HL-60 (cell line): ENCODE measurements at places on chromosomes 4 and X.

- DNase-seq = no peak
Observed at GRCh38 chr4:151940291-151940690, 179.5 kb upstream of the GATB start.

DNA sequence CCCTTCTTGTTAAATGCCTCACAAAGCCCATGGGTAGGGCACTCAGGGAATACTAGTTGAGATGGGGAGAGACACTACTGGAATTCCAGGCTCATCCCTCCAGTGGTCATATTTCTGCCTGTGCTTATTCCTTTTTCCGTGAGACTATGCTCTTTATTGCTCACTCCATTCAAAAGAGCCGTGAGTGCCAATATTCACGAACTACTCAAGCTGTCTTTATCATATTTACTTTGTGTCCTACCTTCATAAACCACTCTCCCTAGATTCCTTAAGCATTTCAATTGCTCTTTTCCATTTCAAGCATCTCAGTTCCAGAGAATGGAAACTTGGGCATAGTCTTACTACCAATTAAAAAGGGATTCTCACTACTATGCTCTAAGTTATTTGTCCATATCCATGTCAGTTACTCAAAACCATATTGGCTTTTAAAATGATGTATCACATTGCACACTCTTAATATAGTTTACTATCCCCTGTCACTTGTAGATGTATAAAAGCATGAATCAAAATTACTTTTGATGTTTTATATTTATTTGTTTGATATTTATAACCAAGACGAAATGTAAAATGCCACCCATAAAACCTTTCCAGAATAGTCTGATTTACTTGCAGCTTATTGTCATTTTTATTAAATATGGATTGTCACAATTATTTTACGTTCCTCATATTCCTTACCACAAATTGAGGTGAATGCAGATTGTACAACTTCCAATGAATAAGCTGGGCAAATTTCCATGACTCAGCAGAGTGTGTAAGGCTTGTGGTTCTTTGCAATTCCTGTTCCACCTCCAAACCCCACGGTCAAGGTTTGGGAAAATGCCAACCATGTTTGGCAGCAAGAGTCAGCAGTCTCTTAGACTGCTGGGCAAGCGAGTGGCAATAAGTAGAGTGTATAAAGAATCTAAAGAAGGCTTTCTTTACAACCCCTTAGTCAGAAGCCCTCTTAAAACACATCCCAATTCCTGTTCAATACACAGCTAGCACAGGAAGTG, 24.4 kb downstream of the ENOX2 start:
- DNase-seq = peak; percentile 4

- no peak for DNase-seq
Observed at GRCh38 chrX:140389331-140389730, 115.5 kb downstream of the SOX3 start.

DNA sequence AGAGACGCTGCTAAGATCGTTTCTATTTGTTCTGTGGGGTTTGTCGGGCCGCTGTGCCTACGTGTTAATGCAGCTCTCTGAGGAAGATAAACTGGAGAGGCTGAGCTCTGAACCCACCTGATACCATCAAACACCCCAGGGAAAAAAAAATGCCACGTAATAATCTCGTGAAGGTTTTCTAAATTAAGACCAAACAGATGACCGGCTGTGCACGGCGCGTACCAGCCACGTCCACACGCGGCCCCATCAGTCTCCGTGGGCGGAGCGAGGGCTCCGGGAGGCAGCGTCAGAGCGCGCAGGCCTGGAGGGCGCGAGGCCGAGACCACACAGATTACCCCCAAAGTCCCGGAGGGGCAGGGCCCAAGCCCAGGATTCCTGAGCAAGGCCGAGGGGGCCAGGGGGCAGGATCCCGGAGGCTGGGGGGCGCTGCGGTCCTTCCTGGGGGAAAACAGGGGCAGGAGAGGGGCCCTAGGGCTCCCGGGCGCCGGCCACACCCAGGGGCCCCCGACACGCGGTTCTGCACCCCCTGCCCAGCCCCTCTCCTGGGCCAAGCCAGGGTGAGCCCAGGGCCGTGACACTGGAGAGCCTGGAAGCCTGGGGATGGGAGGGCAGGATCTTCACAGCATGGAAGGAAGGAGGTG, 91.9 kb downstream of the FAM53A start:
- DNase-seq = no peak

GRCh38 chr4:163505374-163505773, 10.9 kb downstream of the TMA16 start:
- DNase-seq = no peak

- DNase-seq = no peak
Observed at GRCh38 chrX:124395145-124395880, 49.0 kb downstream of the SH2D1A start.
